ENCODE measurements at places on chromosomes 13 and 19. TPM values are rescaled to one million over a fixed set of nuclear protein-coding genes. Genes with fewer than 3 reads are reported as not detected.

- no peak for DNase-seq
Observed at GRCh38 chr19:49340069-49340864, 5.1 kb downstream of the CD37 start.

ZNF134 gene
- total RNA-seq, result 35.2 TPM

DNA sequence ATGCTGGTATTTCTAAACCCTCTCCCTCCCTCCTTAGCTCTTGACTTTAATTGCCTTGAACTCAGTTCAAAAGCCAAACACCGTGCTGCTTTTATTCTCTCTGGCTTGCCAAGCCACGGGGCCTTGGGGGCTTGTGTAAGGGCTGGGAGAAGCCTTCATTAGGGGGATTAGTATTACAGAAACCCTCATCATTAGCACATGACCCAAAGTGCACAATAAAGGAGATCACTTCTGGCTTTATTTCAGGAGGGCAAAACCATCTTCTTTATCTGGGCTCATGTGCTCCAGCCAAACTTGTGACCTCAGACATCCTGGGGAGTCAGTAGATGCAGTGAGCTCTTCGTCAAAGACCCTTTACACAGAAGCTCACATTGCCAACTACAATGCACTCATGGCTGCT, at the start of gene DCT:
Gene DCT, minus strand, starts transcription at position 67 of the 400 bp plus-strand sequence. CDS start 427 bp downstream, outside the sequence.
- no peak for DNase-seq

GRCh38 chr19:43290568-43291359, 21.4 kb upstream of the PSG9 start:
- DNase-seq, result no peak

NEK3 gene
- 1.7 TPM for total RNA-seq

LGALS7 gene
- total RNA-seq, result not detected

DNA sequence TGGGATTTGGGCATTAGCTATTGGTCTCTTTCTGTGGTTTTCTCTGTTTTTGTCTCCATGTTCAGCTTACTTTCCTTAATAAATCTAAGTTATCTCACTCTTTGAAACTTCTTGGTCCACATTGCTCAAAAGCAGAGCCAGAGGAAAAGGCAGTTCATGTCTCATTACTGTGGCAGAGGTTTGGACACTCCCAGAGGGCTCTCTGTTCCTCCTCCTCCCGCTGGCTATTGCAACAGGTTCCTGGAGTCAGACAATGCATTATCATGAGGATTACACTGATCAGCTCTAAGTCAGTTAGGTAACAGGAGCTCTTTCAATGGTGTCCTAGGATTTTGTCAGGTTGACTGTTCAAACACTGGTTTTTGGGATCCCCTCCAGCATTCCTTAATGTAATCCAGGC, 298.8 kb downstream of the NDFIP2 start:
- no peak for DNase-seq

DNA sequence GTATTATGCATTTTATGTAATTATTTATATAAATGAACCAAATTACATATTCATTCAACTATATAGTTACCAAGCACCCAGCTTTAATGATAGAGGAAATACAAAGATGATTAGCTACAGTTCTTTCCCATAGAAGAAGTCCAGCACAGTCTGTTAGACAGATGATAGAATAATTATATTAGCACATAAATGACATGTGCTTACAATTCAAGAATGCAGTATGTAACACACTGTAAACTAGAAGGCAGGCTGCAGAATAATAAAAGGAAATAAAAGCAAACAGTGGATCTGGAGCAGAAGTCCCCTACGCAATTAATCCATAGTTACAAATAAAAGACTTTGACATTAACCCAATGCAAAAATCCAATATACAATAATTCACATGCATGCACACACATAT, 379.0 kb downstream of the DNAJC15 start:
- DNase-seq, result no peak

S1PR4 gene
- total RNA-seq, result 80.3 TPM

IRGC gene
- not detected for total RNA-seq

DNA sequence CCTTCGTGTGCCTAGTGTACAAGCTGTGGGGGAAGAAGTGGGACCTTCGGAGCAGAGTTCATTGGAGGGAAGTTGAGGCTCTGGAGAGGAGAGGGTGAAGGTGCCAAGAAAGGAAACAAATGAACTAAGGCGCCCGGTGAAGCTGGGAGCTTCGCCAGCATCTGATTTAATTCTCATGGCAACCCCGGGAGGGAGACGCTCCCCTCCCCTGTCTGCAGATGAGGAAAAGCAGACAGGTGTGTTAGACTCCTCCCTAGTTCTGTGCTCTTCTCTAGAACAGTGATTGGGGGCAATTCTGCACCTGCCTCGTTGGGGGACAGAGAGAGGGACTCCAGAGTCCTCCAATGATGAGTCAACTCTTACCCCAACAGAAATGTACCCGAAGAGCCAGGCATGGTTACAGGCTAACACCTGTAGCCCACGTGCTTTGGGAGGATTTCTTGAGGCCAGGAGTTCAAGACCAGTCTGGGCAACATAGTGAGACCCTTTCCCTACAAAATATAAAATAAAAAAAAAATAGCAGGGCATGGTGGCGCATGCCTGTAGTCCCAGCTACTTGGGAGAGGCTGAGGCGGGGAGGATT, 4.2 kb downstream of the SSC5D start:
- no peak for DNase-seq

DNA sequence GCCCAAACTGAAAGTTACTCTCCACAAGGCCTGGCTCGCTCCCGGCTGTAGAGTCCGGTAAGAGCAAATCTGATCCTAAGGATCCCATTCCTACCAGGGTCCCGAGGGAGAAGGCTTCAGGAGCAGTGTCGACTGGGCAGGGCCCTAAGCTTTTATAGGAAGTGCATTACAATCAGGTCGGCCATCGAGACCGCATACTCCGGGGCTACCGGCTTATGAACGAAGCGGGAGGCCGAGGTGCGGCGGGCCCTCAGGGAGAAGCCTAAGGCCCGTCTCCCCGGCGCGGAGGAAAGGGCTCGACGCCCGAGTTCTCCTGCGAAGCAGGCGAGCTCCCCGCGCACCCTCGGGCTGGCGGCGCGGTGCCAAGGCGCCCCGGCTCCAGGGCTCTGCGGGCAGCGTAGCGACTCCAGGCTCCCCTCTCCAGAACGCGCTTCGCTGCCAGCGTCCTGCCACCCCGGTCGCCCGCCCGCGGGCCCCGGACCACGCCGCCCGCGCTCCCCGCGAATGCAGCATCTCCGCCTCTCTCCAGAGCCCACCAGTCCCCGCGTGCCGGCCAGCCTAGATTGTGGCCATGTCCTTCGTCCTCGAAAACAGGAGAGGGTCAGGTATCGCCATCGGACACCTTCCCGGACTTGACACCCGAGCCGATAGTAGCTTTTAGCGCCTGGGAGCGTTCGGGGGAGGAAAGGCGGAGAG, 1.4 kb downstream of the EFNB2 start:
- DNase-seq, result peak; percentile 22

- no peak for DNase-seq
Observed at GRCh38 chr19:45705710-45706415, 13.4 kb downstream of the QPCTL start.

POLR1D gene
- total RNA-seq, result 176 TPM

DNA sequence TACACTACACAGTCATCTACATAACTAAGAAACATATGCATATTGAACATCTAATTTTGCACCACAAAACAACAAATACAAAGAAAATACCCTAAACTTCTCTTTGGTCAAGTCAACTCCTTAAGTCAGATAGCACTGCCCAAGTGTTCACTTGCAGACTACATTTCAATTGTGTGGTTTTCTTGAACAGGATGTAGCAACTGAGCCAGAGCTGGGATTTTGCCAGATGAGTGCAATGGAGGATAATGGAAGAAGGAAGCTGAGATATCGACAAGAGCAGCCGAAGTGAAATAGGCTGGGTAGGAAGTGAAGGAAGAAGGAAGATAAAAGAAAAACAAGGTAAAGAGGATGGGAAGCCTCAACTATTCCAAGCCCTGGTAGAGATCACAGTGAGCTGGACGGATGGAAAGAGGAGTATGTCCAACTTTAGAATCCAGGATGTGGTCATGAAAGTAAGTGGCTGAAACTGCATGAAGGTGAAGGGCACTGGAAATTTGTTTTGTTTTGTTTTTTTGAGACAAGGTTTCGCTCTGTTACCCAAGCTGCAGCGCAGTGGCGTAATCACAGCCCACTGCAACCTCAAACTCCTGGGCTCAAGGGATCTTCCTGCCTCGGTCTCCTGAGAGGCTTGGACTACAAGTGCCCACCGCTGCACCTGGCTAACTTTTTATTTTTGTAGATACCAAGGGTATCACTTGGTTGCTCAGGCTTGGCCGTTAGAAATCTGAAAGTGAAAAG, 15.0 kb downstream of the NUFIP1 start:
- DNase-seq, result no peak

DNA sequence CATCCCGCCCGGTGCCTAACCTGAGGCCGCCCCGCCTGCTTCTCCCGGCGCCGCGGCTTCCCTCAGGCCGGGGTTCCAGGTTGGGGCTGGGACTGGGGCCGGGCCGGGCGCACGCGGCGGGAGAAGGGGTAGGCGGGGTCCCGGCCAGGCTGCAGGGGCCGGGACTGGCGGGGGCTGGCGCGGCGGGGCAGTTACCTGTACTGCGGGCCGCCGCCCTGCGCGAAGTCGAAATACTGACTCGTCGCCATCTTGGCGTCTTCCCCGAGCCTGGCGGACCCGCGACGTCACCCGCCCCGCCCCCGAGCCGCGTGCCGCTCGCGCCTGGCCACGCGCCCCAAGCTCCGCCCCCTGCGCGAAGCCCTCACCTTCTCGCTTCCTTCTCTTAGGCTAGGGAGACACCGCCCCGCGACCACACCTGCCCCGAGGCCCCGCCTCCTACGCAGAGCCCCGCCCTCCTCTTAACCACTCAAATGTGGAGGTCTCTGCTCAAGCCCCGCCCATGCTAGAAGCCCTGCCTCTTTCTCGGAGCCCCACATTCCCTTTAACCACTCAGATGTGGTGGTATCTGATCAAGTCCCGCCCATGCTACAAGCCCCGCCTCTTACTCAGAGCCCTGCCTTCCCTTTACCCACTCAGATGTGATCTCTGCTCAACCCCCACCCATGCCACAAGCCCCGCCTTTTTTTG, at the start of gene ZFR2:
Gene ZFR2, minus strand, starts transcription at position 269 of the 687 bp plus-strand sequence. Its CDS starts 21 bp downstream, at position 248.
- DNase-seq, result peak; percentile 49

TNNI3 gene
- total RNA-seq, result not detected

DNA sequence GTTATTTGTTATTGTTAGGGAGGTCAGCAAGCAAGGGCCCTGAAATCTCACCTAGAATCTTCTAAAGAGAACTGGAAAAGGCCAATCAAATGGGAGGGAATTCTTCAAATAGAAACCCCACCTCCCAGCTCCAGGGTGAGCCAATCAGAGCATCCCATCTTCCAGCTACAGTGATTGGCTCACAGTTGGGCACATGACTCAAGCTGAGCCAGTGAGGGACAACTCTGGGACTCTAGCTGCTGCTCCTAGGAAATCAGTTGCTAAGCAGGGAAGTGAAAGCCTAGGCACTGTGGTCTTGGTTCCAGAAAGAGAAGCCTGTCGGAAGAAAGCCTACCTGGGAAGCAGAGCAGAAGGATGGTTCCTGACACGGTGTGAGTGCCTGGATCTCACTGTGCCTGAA, 13.4 kb downstream of the TM6SF2 start:
- DNase-seq, result no peak

GRCh38 chr13:21884299-21884909, 213.5 kb downstream of the FGF9 start:
- no peak for DNase-seq
